ENCODE measurements at places on chromosomes 6 and 20.
A peak's percentile ranks its signal among the peaks of the same experiment; 100 is the strongest.

DNA sequence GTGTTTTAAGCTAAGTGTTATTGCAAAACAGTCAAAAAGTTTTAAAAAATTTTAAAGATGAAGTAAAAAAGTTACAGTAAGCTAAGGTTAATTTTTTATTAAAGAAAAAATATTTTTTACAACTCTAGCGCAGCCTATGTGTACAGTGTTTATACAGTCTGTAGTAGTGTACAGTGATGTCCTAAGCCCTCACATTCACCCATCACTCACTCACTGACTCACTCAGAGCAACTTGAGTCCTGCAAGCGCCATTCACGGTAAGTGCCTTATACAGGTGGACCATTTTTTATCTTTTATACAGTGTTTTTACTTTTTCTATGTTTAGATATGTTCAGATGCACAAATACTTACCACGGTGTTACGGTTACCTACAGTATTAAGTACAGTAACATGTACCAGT lies 83.4 kb upstream of the STMND1 start:
- DNase-seq = no peak

GRCh38 chr20:14979453-14979986 lies 642.1 kb upstream of the FLRT3 start:
- DNase-seq = no peak

DNA sequence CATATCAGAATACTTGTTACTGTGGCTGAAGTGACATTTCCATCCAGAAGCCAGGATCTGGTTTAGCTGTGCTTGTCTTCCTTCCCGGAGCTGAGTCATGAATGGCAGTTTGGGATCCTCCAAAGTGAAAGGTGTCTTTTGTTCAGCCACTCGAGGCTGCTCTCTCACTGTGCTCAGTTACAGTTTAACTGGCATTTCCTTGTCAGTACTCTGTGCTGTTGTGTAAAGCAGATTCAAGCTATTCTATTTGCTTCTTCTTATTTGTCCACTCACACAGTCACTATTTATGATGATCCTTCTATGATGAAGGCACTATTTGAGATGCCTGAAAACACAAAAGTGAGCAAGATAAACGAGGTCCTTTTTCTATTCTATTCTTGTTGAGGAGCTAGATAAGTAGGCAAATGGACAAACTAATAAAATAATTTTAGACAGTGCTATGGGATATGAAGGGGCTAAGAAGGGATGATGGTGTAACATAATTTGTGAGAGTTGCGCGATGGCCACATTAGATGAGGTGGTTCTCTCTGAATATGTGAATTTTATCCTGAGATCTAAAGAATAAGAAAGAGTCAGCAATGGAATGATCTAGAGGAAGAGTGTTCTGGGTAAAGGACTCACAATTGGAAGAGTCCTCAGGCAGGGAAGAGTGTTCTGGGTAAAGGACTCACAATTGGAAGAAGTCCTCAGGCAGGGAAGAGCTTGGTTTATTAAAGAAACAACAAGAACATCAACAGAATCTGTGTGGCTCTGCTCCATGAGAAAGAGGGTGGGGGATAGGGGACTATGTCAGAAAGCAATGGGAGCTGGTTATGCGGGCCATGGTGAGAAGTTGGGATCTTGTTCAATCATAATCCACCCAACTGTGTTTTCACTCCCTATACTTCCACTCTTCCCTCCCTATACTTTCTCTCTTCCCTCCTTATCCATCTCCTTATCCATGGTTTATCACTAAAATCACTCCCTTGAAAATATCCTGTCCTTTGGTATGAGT lies 40.1 kb downstream of the CYP24A1 start:
- no peak for DNase-seq

DNA sequence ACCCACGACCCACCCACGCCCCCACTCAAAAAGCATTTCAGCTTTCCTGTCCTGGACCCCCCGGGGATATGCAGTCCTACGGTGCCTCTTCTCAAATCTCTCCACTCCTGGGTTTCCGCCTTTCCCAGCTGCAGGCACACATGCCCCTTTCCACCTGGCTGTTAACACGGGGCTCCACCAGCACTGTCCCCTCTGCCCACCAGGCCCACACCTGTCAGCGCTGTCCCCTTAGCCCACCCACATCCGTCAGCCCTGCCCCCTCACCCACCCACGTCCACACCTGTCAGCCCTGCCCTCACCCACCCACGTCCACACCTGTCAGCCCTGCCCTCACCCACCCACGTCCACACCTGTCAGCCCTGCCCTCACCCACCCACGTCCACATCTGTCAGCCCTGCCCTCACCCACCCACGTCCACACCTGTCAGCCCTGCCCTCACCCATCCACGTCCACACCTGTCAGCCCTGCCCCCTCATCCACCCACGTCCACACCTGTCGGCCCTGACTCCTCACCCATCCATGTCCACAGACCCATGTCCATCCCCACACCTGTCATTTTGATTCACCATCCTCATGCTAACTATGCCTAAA lies 11.6 kb downstream of the RNASET2 start:
- DNase-seq = no peak

- no peak for DNase-seq
Measured at GRCh38 chr6:3522561-3523260, 65.9 kb upstream of the SLC22A23 start.

- no peak for DNase-seq
Measured at GRCh38 chr6:20319520-20320357, 81.9 kb upstream of the E2F3 start.

GRCh38 chr20:53728359-53728758 lies 134.7 kb upstream of the ZNF217 start:
- no peak for DNase-seq

DNA sequence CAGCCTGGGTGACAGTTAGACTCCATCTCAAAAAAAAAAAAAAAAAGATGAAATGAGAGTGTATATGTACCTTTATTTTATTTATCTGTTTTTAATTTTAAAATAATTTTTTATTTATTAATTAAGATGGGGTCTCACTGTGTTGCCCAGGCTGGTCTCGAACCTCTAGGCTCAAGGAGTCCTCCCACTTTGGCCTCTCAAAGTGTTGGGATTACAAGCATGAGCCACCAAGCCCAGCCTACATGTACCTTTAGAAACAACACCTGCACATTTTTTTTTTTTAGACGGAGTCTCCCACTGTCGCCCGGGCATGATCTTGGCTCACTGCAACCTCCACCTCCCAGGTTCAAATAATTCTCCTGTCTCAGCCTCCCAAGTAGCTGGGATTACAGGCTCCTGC lies 12.1 kb upstream of the PARD6B start:
- no peak for DNase-seq

- peak; percentile 77 for DNase-seq
Measured at GRCh38 chr20:36467076-36467999, 74.0 kb upstream of the MYL9 start.

DNA sequence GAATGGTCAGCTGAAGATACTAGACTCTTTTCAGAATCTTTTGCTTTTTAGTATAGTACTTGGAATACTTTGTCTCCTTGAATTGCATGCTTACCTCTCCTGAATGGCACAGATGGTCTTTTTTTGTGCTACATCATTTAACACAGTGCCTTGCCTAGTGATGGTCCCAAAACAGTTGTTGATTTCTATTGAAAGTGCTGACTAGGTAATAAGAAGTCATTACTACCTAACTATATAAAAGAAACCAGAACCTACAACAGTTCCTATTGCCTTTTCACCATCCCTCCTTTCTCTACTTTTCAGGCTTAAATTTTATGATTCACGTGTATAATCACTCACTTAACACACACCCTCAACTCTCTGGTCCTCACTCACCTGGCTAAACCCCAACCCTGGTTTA lies 64.6 kb upstream of the PRND start:
- no peak for DNase-seq

DNA sequence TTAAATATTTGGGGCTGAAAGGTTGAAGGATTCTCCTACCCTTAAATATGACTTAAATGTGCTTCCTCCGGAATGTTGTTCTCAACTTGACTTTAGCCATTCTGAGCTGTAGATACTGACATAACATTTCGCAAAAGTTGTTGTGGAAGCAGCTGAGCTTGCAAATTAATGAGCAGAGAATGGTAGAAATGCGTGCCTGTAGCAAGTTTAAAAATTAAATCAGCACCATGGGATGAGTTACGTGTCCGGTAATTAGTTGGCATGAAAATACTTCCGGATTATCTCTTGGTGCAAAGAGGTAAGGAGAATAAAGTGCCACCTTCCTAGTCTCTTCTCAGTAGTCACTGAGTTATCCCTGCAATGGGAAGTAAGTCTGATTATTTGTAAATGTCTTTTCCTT lies 23.6 kb upstream of the PBOV1 start:
- DNase-seq = no peak

DNA sequence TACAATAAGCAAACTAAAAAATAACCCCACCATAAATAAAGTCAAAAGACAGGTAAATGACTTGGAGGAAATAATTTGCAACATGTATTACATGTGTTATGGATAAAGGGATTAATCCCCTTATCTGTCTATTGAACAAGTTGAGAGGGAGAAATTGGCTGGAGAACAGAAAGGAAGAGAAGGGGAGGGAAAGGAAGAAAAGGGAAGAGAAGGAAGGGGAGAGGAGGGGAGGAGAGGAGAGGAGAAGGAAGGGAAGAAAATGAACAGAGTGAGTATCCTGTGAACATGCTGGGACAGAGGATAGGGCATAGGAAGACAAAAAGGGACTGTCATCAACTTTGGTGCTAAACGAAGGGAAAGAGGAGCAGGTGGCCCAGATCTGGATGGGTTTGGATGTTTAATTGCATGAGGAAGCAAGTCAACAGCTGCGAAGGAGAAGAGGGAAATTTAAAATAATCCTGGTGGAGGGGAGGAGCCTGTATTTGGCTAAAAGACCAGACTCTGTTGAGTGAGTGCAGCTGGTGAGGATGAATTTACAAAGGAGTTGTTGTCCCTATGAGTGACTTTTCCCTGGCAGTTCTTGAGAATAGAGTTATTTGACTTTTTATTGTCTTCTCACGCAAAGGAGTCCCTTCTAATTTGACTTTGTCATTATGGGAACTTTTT lies 14.2 kb upstream of the SHLD1 start:
- no peak for DNase-seq

DNA sequence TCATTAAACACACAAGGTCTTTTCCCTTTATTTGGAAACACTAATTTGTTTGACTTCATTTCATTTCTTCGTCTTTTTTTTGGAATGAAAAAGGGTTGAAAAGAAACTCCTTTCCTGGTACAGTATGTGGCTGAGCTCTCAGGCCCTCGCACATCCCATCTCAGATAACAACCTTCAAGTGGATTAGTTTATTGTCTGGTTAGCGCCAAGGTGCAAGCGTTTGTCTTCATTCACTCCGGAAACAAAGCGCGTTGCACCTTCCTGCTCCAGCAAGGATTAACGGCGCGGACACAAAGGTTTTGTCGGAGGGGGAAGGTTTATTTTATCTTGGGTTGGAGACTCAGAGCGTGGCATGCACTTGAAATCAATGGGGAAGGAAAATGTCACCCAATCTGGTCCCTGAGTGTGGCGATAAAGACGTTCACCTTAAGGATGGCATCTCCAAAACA lies 5.3 kb upstream of the NKX2-2 start:
- DNase-seq = no peak

GRCh38 chr6:122126894-122127293 lies 272.6 kb upstream of the HSF2 start:
- no peak for DNase-seq

DNA sequence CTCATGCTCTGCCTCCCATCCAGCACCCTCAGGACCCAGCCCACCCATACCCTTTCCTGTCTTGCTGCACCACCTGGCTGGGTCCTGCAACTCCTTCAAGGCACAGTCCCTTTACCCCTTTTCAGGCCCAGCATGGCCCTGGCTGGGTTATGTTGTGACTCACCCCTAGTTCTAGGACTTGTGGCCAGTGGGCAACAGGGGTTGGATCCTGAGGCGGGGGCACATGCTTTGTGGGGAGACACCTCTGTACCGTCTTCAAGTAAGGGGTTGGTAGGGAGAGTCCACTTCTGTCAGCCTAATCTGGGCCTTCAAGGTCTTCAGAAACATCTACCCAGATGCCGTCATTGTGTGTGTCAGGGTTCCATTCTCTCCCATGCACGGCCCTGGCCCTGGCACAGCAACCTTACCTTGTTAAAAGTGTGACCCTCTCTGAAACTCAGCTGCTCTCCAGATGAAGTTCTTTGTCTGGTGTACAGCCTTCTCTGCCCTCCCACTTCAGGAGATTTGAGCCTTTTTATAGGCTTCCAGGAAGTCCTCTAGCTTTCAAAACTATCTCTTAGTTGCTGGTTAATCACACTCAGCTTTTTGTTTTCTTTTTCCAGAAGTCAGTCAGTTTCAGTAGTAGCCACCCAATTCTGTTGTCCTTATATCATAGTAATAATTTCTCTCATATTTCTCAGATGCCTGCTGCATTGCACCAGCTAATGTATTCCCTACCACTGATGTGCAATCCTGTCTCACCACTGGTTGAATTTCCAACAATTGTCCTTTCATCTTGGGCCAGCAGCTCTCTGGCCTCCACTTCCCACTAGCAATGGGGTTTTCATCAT lies 107.3 kb downstream of the NRN1 start:
- DNase-seq = no peak

GRCh38 chr6:39301606-39302005 lies 12.6 kb downstream of the KCNK17 start:
- no peak for DNase-seq

DNA sequence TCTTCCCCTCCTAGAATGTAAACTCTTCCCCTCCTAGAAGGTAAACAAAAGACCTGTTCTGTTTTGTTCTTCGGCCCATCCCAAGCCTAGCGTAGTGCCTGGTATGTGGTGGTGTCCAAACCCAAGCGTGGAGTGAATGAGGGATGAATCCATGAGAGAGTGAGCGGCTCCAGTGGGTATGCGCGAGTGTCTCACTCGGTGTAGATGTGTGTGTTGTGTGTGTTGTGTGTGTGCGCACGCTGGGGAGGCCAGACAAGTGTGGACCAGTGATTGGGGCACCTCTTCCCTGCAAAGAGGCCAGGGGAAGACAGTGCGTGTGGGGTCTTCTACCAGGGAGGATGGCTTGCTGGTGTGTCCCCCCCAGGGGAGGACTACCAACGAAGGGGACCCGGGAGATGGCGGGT lies 392 bp upstream of the SLC2A10 start:
- no peak for DNase-seq

- DNase-seq = no peak
Measured at GRCh38 chr6:30378290-30378937, 33.5 kb downstream of the RPP21 start.

DNA sequence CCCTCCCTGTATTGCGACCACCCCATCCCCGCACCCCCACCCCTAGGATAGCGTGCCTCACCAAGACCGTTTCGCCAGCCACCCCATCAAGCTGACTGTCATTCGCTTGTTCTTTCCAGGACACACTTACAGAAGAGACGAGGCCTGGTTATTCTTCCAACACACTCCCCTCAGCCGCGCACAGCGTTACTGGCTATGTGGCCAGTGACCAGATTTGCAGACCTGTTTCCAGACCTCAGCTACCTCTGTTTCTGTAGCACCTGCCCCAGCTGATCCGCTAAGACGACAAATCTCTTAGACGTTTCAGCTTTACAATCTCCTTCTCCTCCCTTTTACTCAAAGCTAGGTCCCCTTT lies 26.1 kb downstream of the HLA-F start:
- no peak for DNase-seq
